Uterus (tissue), 4 donors: ENCODE measurements at places on chromosomes 16 and 17.

- no peak for DNase-seq
Measured at GRCh38 chr17:29049541-29050145, 6.7 kb downstream of the PIPOX start.

DNA sequence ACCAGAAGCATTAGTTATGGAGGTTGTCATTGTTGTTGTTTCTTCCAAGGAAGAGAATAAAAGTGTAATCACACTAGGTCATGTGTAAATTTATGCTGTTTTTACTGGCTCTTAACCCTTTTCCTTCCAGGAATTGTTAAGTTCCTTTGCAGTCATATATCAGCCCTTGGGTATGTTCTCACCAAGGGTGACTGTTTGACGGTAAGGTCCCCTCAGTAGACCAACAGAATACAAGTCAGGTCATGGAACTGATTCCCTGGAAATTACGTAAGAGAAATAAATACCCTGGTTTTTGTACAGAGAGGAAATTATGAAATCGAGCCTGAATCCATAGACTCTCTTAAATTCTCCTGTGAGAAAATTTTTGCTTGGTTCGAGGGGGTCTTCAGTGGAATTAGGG lies 11.2 kb upstream of the KCNJ2 start:
- DNase-seq: no peak

DNA sequence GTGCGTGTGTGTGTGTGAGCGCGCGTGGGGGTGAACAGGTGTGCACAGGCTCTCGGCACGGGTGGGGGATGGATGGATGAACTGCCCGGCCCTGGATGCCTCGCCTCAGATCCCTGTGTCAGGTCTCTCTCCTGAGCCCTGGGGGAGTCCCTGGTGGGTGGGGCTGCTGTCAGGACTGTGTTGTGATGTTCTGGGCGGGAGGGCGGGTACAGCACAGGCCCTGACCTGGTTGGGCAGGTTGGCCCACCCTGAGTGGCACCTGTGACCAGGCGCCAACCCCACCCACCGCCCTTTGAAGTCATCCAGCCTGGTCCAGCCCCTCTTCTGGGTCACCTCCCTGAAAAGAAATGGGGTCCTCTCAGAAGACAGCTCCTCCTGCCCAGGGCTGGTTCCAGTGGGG lies 41.6 kb upstream of the TAC4 start:
- DNase-seq: no peak

DNA sequence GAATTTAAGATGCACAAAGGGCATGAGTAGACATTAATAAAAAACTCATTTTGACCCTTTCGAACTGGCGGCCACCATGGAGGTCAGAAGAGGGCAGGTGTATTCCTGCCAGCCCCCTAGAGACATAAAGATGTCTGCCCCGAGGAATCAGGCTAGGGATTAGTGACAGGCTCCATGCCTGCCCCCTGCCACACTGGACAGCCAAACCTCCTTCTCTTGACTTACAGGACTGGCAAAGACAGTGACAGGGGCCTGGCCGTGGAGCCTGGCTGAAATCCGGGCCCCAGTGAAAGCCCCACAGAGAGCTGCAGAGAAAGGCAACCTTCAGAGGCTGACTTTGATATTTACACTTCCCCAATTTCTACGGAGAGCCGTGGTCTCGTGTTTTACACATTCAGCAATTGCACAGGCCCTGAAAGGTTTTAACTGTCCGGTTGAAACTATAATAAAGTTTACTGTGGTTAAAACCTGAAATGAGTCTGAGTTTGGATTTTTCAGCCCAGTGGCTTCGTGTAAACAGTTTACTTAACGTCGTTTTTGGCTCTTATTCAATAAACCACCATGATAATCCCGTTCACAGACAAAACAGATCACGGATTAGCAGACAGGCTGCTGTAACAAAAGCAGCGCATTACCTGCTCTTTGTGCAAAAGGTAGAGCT lies 243.9 kb upstream of the MYOCD start:
- DNase-seq: no peak

- no peak for DNase-seq
Measured at GRCh38 chr17:33457477-33457876, 164.4 kb upstream of the ASIC2 start.

GRCh38 chr17:45048795-45049563 lies 2.5 kb downstream of the DCAKD start:
- DNase-seq: no peak

DNA sequence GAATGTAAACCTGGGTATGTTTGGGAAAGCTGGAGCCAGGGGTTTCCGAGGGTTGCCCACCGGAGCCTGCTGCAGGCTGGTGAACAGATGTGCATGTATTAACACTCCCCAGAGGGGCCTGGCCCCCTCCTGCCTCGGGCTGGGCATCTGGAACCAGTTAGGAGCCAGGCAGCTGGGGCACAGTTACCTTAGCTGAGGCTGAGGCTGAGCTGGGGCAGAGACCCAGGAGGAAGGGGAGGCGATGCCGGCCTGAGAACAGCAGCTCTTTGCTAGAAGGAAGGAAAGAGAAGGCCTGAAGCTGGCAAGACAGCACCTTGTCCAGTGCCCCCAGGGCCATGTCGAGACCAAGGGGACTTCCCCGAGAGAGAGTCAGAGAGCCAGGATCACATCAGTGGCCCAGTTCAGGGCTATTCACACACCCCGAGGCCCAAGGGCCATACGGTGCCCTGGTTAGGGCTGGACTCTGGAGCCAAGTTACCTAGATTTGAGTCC lies 65.8 kb downstream of the RMI2 start:
- no peak for DNase-seq

DNA sequence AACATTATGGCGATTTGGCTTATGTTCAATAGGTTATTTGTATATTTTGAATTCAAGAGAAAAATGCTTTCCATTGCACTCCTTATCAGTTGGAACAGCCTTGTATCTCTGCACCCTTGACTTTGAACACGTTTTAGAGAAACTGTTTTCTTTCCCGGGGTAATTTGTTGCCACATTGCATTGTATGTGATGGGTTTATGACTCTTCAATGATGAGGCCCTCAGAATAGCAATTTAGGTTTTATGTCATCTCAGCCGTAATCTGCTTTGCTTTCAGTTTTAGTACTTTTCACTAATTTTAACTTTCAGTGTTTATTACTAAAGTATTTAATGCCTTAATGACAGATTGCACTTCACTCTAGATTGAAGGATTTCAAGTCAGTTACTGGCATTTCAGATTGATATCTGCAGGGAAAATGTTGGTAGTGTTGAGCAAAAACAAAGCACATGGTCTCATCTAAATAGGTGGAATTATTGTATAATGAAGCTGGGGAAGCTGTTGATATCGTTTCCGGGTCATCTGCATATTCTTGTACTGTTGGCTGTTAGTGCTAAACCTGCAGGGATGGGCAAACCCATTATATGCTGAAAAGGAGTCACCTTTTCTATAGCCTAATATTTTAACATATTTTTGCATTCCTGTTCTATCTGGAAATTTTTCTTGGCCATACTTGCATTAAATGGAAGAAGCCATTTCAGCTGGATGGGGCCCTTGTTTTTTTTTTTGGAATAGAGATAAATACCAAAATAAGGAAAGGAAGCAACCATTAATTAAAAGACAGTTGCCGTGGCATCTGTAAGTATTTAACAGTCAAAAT lies 2.0 kb downstream of the LUC7L3 start:
- no peak for DNase-seq

DNA sequence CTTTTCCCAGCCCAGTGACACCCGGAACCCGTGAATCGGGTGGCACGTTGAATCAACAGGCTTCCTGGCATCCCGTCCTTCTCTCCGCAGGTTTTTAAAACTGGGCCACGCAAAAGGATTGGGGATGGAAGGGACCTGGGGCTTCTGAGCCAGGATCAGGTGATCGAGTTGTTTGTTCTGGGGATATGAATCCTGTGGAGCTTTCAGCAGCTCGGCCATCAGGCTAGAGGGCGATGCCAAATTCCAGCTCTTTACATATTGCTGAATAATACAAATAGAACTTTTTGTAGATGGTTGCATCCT lies 473 bp downstream of the SUPT6H start:
- DNase-seq: no peak

- no peak for DNase-seq
Measured at GRCh38 chr16:53964145-53964790, 260.3 kb downstream of the FTO start.

DNA sequence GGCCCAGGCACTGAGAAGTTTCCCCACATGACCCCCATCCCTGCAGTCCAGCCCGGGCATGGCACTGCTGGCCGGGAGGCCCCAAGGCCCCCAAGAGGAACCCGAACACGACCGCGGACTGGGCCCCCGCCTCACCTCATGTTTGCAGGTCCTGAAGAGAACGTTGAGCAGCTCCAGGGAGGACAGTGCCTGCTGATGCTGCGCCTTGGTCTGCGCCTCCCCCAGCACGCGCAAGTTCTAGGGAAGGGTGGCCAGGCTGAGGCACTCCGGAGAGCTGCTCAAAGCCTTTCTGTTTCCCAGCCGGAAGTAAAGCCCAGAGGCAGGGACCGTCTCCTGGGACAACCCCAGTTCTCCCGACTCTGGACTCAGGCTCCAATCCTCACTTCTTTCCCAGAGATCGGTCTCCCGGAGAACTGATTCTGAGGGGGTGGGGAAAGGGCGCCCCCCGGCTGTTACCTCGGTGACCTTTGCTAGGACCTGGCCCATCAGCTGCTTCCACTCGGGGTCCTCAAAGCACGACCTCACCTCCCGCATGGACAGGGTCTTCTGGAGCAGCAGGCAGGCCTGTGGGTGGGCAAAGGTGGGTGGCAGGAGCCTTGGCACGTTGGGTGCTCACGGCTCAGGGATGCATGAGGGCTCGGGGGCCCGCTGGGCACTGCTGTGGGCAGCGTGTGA lies 13.7 kb downstream of the MYBBP1A start:
- no peak for DNase-seq

DNA sequence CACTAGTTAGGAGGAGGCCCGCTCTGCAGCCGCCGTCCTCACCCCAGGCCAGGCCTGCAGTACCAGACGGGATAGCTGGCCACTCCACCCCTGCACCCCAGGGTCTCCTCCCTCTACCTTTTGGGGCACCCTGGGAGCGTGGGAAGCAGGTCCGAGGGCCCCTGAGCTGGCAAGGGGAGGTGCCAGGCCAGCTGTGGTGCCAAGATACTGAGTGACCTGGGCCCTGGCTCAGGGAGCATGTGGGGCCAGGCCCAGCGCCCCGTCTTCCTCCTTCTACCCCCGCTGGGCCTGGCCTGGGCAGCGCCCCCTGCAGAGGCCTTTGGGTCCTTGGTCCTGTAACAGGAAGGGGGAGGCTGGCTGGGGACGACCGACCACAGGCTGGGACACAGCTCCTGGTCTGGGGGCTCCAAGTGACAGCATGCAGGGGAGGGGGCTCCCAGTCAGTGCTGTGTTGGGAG lies 13.0 kb downstream of the PAM16 start:
- DNase-seq: no peak

GRCh38 chr17:38357486-38358123 lies 6.0 kb downstream of the SOCS7 start:
- DNase-seq: no peak

DNA sequence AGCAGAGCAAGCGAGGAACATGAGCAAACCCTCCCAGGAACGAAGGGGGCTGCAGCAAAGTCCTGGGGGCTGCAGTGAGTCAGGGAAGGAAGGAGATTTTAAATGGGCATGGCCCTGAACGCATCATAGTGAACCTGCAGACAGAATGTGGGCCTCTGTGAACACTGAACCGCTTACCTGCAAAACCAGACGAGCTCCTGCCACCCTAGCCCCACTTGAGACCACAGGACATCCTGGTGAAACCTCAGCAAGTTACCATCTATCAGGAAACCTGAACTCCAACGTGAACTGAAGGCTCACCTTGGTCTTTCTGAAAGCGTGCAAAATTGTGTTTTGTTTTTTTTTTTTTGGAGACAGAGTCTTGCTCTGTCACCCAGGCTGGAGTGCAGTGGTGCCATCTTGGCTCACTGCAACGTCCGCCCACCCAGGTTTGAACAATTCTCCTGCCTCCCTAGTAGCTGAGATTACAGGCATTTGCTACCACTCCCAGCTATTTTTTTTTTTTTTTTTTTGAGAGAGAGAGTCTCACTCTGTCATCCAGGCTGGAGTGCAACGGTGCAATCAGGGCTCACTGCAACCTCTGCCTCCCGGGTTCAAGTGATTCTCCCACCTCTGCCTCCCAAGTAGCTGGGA lies 30.8 kb downstream of the FANCA start:
- DNase-seq: no peak

DNA sequence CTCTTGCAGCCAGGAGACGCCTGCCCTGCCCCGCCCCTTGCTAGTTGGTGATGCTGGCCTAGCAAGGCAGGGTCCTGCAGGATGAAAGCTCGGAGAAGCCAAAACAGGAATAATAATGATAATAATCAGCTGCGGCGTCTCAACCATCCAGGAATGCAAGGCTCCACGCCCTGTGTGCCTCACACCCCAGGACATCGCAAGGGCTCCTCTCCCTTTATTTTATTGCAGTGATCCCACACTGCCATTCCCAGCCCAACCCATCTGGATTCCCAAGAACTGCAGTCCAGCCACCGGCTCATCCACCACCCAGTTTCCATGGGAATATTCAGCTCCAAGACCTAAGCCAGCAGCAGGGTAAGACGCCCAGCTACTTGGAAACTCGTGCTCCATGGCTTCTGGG lies 21.0 kb upstream of the ZNF652 start:
- no peak for DNase-seq

DNA sequence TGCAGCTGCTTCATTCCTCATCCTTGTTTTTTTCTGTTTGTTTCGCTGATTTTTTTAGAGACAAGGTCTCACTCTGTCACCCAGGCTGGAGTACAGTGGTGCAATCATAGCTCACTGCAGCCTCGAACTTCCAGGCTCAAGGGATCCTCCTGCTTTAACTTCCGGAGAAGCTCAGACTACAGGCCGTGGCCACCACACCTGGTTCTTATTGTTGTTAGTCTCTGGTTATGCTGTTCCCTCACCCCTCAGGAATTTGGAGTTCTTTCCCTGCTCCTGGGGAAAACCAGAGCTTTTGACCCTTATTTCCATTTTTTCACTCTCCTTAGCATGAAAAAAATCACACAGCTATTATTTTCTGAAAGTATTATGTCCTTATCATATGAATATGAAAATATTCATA lies 1.8 kb downstream of the ODF4 start:
- DNase-seq: no peak

GRCh38 chr17:78904371-78904770 lies 1.4 kb upstream of the CEP295NL start:
- no peak for DNase-seq

GRCh38 chr16:9840761-9841665 lies 341.2 kb downstream of the GRIN2A start:
- DNase-seq: no peak

- no peak for DNase-seq
Measured at GRCh38 chr16:30710971-30711370, 12.0 kb downstream of the SRCAP start.

DNA sequence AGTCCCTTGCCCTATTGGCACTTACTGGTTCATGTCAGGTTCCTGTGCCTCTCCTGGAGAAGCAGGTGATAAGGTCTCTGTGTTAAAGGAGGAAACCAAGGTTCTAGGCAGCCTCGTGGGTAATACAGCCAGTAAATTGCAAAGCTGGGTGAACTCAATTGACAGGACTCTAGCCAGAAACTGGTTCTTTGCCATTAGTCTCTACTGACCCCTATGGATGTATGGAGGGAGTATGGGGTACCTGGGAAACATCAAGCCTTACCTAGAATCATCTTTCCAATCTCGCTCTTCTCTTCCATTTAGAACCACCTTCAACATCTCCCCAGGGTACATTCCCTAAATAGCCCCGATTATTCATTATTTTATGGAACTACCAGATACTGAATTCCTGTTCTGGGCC lies 169.3 kb downstream of the CDH13 start:
- DNase-seq: no peak
